Activated naive CD4-positive, alpha-beta T cell (primary cell): ENCODE measurements at places on chromosomes 4 and X.

DNA sequence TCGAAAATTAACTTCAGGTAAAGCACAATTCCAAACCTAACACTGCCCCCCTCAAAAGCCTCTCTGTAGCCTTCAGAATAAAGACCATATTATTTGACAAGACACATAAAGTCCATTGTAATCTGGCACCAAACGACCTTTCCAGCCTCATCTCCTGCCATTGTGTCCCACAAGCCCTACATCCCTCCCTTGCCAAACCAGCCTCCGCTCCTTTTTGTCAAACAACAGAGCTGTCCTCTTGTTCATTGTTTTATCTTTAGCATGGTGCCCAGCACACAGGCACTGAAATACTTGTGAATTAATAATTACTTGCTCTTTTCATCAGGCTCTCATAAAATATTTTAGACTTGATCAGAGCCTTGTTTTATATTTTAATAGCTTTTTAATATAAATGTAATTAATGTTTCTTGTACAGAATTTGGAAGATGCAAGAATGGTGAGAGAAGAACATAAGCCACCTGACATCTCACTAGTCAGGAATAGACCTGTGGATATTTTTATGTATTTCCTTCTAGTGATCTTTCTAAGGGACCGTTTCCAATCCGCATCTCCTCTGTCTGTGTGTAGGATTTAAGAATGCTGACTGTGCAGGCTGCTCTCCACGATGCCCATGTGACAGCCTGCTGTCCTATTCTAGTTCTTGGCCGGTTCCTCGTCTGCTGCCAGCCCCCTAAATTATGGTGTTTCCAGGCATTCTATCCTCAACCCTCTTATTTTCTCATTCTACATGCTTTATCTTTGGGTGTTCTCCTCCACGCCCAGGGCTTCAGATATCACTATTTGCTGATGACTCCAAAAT, 3.0 kb upstream of the IRF2 start:
- DNase-seq = no peak

DNA sequence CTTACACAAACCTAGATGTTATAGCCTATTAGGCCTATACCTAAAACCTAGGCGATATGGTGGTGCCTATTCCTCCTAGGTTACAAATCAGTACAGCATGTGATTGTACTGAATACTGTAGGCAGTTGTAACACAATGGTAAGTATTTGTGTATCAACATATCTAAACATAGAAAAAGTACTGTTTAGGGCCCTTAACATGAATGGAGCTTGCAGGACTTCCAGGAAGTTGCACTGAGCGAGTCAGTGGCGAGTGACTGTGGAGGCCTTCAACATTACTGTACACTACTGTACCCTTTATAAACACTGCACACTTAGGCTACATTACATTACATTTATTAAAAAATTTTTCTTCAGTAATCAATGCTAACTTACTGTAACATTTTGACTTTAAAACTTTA, 37.8 kb downstream of the WWC2 start:
- no peak for DNase-seq

DNA sequence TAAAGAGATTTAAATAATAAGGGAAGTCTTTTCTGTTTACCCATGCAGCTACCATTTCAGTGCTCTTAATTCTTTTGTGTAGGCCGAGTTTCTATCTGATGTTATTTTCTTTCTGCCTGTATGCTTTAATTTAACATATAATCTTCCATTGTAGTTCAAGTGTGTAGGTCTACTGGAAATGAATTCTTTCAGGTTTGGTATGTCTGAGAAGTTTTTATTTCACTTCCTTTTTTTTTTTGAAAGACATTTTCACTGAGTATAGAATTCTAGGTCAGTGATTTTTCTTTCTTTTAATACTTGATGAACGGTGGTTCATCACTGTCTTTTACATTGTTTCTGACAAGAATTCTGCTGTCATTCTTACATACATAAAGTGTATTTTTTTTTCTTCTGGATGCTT, 42.1 kb downstream of the VAMP7 start:
- DNase-seq = no peak

GRCh38 chr4:135184715-135185114, 983.1 kb upstream of the PABPC4L start:
- DNase-seq = no peak

DNA sequence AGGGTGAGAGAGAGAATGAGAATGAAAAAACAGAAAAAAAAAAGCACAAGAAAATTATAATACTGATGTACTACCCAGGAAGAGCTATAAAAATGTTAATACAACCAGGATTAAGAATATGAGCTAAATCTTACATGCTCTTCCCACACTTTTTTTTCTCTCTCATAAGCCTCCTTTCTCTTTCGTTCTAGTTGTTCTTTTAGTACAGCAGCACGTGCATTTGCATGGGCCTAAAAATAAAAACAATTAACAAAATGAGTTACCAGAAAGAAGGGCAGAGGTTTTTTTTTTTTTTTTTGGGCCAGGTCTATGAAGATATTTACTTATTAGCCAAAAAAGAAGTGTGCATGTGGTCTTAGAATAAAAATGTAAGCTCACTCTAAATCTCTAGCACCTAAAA, 105.5 kb downstream of the NEK1 start:
- no peak for DNase-seq

DNA sequence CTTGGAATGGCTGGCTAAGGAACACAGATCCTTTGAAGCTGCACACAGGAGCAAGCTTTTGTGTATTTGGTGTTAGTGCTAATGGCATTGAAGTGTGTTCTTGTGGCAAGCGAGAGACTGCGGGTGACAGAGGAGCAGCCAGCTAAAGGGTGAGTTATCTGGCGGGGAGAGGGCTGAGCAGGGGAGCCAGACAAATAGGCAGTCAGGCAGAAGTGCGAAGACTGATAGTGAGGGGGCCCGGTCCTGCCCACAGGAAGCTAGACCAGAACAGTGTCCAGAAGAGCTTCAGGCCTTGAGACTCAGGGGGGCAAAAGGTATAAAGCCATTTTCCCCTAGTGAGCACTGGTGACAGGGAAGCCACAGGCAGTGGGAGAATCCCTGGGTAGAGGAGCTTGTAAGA, 49.6 kb upstream of the MAMLD1 start:
- DNase-seq = no peak

DNA sequence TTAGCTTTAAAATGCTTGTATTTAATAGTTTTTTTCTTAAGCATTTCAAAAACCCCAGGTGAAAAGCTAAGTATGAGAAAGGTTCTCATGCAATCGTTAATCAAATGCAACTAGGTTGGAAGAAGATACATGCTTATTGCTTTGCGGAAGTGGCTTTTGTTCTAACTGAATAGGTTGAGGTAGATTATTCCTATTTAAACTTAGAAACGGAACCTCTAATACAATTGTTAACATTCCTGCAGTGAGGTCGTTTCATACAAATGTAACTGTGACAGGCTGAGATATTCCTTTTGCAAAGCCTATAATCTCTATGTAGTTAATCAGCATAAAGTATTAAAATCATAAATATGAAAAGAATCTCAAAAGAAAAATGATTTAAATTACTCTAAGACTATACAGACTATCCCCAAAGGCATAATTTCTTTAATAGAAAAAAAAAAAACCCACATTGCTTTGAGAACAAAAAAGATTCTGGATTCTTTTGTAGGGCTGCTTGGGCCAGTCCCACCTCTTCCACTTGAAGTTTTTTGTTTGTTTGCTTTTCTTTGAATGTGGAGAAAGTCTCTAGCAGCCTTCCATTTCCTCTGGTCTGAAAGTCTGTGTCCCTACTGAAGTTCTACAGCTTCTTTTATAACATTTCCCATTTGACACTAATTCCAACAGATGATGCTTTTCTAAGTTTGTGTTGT, 25.6 kb upstream of the SORBS2 start:
- no peak for DNase-seq

GRCh38 chr4:175413561-175413960, 398.5 kb downstream of the GPM6A start:
- no peak for DNase-seq

- DNase-seq = no peak
These were observed 251.5 kb downstream of the RASL11B start for GRCh38 chr4:53113431-53114225.

DNA sequence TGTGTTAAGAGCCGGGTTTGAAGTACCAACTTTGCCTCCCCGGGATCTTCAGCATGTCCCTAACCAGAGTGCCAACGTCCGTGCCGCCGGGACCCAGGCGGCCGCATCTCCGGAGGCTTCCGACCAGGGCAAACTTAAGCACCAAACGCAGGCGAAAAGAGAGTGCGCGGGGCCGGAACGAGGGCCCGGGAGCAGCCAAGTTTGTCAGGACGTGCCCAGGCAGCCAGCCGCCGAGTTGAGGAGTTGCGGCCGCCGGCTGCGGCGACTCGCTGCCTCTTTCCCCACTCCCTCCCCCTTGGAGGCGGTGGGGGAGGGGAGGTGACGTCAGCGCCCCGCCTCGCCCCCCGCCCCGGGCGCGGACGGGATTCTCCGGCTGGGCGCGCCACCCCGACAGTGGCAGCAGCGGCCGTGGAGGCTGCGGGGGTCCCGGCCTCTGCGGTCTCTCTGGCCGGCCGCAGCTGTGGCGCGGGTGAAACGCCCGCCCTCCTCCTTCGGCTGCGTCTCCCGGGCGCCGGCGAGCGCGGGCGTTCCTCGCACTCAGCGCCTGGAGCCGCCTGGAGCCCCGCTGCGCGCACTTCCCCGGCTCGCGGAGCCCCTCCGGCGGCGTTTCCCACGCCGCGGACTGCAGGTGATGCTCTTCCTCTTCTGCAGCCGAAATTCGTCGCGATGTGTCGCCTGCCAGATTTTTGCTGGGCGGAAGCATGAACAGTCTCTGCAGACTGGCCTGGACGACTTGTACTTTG, 2.9 kb upstream of the FAT1 start:
- no peak for DNase-seq

DNA sequence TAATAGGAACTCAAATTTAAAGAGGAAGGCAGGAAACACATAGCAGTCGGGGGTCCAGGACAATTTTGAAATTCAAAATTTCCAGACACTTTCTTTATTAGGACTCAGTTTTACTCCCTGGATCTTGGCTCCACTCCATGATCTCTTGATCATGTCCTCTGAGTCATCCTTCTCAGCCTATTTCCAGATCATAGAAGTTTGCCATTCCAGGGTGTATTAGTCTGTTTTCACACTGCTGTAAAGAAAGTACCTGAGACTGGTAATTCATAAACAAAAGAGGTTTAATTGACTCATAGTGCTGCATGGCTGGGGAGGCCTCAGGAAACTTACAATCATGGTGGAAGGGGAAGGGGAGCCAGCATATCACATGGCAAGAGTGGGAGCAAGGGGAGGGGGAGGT, 564.7 kb upstream of the ACTRT1 start:
- DNase-seq = no peak

GRCh38 chr4:109294468-109295020, 7.9 kb downstream of the COL25A1 start:
- no peak for DNase-seq

- no peak for DNase-seq
These were observed 347.8 kb upstream of the PITX2 start for GRCh38 chr4:110970642-110971041.

- DNase-seq = no peak
These were observed 140.9 kb upstream of the JADE1 start for GRCh38 chr4:128668566-128668965.

- DNase-seq = no peak
These were observed 1906.2 kb downstream of the C4orf33 start for GRCh38 chr4:131002132-131002531.

DNA sequence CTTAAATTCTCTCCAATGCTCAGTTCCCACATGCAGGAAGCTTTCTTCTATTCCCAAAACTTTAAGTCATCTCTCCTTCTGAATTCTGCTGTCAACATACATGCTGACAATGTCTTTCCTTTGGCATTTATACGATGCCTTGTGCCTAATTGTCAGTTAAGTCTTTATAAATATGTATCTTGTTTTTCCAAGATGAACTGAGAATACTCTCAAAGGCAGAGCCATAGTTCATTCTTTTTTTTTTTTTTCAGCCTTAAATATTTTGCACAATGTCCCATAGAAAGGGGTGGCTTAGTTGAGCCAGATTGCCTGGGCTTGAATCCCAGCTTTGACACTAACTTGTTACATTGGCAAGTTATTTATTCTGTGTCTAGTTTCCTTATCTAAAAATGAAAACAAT, 210.6 kb downstream of the QDPR start:
- no peak for DNase-seq

DNA sequence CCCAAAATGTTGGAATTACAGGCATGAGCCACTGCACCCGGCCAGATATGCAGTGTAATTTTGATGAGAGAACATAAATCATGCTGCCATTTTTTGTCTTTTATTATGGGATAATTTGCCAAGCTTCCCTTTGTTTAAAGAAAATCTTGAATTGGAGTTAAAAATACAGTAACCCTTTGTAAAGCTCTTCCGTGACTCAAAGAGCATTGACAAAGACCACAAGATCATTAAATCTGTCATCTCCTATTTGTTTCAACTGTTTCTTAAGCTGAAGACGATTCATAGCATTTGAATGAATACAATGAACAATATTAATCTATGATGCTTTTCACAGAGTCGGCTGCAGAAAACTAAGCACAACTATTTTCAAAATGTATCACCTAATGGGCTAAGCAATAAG, 132.6 kb downstream of the ANAPC4 start:
- no peak for DNase-seq

GRCh38 chr4:114015444-114015899, 36.0 kb upstream of the ARSJ start:
- DNase-seq = no peak

DNA sequence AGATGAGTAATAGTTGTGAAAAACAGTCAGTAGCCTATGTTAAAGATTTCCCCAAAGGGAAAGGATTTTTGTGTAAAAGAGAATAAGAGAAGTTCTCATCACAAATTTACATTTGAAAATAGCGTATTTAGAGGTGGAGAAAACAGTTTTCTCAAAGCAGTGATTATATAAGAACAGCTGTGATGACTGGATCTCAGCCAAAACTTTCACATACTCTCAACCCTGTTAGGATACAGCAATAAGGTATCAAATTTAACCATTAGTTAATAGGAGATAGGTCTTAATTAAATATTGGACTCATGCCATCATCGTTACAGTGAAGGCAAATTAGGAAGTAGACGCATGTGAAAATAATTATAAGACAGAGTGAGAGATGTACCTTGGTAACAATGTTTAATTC, 622.7 kb downstream of the PCDH18 start:
- DNase-seq = no peak

- DNase-seq = no peak
These were observed 211.7 kb downstream of the FAT4 start for GRCh38 chr4:125526420-125526819.

GRCh38 chrX:107477406-107477805, 28.0 kb downstream of the FRMPD3 start:
- DNase-seq = no peak

DNA sequence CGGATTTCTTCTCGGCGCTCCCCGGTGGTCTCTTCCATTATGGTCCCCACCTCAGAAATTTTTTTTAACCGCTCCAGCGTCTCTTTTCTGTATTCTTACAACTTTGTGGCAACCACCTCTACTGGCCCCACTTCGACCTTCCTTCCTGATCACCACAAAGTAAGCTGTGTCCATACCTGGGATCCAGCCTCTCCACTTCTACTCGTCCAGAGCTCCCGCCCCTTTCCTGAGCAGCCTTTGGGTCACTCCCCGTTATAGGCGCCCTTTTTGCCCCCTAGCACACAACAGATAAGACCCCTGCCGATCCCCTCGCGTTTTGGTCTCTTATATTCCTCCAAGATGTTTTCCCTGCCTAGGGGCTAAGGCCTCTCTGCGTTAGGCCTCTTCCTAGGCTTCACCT, 557 bp downstream of the PIGG start:
- DNase-seq = no peak

- DNase-seq = no peak
These were observed 75.9 kb upstream of the ENPP6 start for GRCh38 chr4:184293552-184293951.

GRCh38 chr4:153170407-153170806, 33.8 kb upstream of the TRIM2 start:
- DNase-seq = no peak

- DNase-seq = no peak
These were observed 250.7 kb upstream of the RASGEF1B start for GRCh38 chr4:81722290-81722851.
